ENCODE measurements at places on chromosomes 12 and 14. TPM values are rescaled to one million over a fixed set of nuclear protein-coding genes. Genes with fewer than 3 reads are reported as not detected.

Gene NFATC4
- 1.0 TPM for total RNA-seq

Gene BICDL1
- 10.1 TPM for total RNA-seq

Gene KRT83
- total RNA-seq: not detected

Gene COCH
- 1.4 TPM for total RNA-seq

DNA sequence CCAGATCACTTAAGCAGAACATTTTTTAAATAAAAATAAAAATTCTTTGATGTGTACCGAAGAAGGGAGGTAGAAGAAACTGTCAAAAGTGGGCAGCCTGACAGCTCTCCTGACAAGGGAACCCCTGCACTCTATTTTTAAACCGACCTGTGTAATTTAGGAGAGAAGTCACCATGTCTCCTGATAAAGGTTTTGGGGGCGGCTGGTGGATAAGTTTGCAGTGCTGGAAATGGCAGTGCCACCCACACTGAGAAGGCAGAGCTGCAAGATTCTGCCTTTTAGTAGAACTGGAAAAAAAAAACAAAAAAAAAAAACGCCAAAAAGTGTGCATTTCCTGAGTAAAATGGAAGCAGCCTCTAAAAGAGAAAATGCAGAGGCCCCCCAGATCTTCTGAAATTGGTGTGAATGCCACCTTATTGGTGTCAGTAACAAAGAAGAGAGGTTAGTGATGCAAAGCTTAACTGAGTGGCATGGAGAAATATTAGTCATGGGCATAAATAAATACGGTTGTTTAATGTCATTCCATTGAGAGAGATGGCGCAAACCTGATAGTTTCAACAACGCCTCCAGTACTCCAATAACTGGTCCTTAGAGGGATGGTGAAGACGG, 24.7 kb downstream of the DUSP6 start:
- no peak overlapping the region for H3K27ac ChIP-seq
- no peaks in the 10 kb centered on the region for H3K27me3 ChIP-seq
- DNase-seq: no peak
- no peaks in the 10 kb centered on the region for H3K4me1 ChIP-seq
- H3K36me3 ChIP-seq: no peaks in the 10 kb centered on the region
- no peak overlapping the region for H3K4me3 ChIP-seq

DNA sequence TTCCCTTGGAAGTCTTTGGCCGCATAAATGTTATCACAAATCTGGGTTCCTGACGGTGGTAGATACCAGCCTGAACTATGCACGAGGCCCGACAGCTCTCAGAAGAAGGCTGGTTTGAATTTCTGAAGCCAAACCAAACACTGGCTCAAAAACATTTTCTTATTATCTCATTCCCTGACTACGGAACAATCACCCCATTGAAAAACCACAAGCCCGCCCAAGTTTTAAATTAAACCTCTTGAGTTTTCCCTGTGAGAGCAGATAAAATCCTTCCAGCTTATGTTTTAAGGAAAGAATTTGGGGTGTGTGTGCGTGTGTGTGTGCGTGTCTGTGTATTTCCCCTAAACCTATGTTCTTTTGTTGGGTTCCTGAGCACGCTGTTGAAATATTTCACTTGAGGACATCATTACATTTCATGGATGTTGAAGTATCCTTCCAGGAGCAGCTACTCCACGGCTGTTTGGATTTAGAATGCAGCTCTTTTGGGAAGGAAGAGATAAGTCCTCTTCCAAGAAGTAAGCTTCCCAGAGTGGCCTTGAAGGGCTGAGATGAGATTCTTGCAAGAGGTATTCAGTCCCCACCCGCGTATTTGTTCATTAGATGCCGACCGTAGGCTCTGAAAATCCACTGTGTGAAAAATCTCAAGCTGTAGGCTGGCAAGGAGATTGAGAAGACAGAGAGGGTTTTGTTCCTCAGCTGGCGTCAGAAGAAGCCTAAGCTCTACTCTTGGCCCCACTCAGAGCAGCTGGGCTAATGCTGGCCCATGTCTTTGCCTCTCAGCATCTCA, 131.0 kb upstream of the NCOR2 start:
- no peaks in the 10 kb centered on the region for H3K27me3 ChIP-seq
- no peak for DNase-seq
- no peak overlapping the region for H3K4me3 ChIP-seq
- H3K4me1 ChIP-seq: no peaks in the 10 kb centered on the region
- no peaks in the 10 kb centered on the region for H3K36me3 ChIP-seq

DNA sequence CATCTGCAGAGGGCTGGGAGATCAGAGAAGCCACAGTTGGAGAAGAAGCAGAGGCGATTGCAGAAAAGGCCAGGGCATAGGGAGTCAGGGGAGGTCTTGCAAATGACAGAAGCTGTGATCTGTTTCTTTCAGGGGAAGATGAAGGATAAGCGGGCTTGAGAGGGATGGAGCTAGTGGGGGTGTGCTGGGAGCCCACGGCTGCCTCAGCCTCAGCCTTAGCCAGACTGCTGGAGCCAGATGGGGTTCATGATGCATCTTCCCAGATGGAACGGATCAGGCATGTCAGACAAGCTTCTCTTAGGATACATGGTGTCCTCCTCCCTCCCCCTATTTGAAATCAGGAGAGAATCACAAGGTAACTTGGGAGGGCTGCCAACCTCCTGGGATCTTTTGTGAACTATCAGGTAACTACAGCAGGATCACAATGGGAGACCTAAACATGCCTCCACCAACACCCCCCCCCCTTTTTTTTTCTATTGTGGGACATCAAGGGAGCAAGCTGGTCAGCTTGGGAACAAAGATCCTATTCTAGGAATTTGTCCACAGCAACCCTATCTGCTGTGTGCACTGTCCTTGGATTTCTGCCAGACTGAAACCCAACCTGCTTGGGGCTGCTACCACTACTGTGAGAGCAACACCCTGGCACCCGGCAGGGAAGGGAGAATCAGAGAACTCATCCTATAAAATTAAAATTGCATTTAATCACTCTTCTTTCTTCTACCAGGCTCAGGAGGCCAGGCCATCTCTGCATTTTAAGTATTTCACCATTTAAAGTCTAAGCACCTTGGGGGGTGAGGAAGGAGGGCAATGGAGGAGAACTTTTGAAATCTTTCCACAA, 10.7 kb upstream of the ATP2A2 start:
- H3K27ac ChIP-seq: no peak overlapping the region
- no peaks in the 10 kb centered on the region for H3K4me1 ChIP-seq
- H3K4me3 ChIP-seq: no peak overlapping the region

DNA sequence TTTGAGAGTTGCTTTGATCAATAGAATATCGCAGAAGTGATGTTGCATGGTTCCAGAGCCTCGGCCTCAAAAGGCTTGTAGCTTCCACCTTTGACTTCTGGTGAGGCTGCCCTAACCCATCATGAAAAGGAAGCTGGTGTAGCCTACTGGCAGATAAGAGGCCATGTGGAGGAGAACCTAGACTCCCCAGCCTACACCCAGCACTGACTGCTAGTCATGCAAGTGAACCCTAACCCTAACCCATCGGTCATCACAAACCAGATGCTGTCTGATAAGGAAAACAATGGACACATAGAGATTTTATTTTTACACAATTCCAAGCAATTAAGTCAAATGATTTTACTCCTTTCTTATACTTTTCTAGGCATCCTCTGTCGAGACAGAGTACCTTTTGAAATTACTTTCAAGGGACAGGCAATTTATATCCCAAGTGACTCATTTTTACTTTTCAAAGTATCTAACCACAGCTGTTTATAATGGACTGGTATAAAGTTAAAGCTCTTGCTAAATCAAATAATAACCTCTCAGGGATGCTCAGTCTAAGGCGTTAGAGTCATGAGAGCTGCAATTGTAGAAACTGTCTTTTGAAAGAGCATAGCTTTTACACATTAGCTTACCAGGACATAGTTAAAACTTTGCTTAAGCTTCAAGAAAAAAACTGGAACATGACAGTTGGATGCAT, 17.6 kb downstream of the PTPRB start:
- DNase-seq: no peak
- H3K36me3 ChIP-seq: no peaks in the 10 kb centered on the region
- no peak overlapping the region for H3K27ac ChIP-seq
- peaks cover 2% of the 10 kb centered on the region for H3K27me3 ChIP-seq
- H3K4me1 ChIP-seq: no peaks in the 10 kb centered on the region

- no peaks in the 10 kb centered on the region for H3K27me3 ChIP-seq
- H3K27ac ChIP-seq: no peak overlapping the region
- H3K4me3 ChIP-seq: no peak overlapping the region
- no peaks in the 10 kb centered on the region for H3K4me1 ChIP-seq
- H3K36me3 ChIP-seq: peaks cover 2% of the 10 kb centered on the region
Measured at GRCh38 chr12:50174971-50175715, 8.0 kb upstream of the CERS5 start.

GRCh38 chr14:41662780-41663472, 56.2 kb downstream of the LRFN5 start:
- H3K4me3 ChIP-seq: no peak overlapping the region
- no peak overlapping the region for H3K27ac ChIP-seq
- H3K36me3 ChIP-seq: no peaks in the 10 kb centered on the region
- no peaks in the 10 kb centered on the region for H3K27me3 ChIP-seq
- DNase-seq: no peak

Gene TAS2R42
- not detected for total RNA-seq

DNA sequence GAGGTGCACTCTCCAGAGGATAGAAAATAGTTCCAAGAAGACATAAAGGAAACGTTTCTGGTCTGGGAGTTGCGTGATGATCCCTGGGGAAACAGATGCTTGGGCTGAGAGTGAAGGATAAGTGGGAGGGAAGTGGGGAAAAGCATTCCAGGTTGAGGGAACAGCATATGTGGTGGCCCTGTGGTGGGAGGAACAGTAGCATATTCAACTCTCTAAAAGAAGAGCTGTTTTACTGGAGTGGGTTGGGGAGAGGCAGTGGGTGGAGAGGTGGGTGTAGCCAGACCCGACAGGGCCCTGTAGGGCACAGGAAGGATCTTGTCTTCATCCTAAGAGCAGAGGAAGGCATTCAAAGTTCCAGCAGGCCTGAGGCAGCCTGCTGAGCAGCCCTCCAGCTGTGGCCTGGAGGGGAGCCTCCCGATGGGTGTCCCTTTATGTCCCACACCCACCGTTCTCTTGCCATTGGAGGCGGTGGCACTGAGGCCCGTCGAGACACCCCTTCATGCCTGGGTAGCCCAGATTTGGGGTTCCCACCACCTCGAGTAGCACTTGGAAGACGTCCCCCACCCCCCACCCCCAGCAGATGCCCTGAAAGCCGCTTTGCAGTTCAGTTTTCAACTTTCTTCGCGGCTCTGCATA, 310.5 kb upstream of the FKBP4 start:
- DNase-seq: no peak
- no peaks in the 10 kb centered on the region for H3K36me3 ChIP-seq
- no peaks in the 10 kb centered on the region for H3K27me3 ChIP-seq
- H3K4me1 ChIP-seq: no peaks in the 10 kb centered on the region
- no peak overlapping the region for H3K27ac ChIP-seq
